SW 1271 (cell line): ENCODE measurements at places on chromosomes 7 and 10.

- DNase-seq = no peak
Measured at GRCh38 chr10:78869508-78870454, 199.0 kb upstream of the ZMIZ1 start.

DNA sequence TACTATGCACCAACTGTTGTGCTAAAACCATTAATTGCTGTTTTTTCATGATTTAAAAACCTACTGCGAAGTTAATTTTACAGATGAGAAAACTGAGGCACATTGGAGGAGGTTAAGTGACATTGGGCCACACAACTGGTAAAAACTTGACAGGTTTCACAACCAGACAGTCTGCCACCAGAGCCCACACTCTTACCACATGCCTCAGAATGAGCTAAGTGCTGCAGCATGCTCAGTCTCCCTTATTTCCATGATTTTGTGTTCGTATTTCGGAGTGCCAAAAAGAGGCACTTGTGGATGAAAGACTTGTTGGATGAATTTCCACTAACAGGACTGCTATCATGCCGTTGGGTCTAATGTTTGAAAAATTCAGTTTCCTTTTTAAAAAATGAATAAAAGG is 77.4 kb downstream of the PCLO start:
- no peak for DNase-seq

DNA sequence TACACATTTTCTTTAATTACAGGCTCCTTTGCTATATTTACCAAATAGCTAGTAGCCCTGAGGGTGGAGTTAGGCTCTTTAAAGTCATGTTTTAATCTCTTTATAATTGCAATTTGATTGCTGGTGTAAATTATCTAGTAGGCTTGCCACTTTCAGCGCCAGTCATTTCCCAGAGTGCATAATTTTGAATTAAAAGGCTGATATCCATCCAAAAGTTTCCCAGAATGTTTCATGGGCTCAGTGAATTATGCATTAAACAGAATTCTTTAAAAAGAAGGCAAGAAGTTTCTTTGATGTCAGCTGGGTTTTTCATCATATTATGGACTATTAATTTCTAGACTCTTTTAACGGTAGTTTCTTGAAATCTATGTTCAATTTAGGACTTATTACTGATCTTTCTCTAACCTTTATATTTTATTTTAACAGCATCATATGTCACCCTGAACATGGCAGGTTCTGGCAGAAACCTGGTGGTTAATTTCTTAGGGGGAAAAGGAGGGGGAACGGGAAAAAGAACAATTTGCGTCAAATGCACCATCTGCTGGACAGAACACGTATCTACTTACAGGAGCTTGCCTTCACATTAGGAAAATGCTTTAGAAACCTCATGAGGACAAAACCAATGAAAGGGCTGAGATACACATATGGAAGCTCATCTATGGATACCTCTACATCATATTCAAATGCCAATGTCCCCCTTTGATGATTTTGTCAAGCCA is 171.1 kb downstream of the GRM3 start:
- DNase-seq = peak; percentile 38

DNA sequence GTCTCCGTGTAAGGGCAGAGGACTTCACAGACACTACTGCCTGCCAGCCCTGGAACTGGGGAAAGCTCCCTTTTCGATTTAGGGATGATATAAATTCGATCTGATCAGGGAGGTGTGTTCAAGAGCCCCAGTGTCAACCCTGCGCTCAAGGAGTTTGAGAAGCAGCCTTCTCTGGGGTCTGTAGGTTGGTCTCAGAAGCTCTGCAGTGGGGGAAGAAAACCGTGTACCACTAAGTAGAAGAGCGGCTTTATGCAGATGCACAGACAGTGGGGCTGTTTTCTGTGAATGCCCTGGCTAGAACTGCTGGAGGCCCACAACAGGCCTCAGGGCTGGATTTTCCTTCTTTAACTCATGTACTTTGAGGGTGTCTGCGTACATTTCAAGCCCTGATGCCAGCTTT is 6.3 kb upstream of the TBX20 start:
- DNase-seq = no peak
